HepG2 (cell line): ENCODE measurements at places on chromosomes 5 and 9. TPM values are rescaled to one million over a fixed set of nuclear protein-coding genes. Genes with fewer than 3 reads are reported as not detected.

PTCH1 gene
- 2.6 and 2.8 TPM in 2 replicates for total RNA-seq

- H3K27me3 ChIP-seq: no peaks in the 10 kb centered on the region
- no peak for DNase-seq
- H3K4me3 ChIP-seq: no peak overlapping the region
- H3K4me1 ChIP-seq: peaks cover 12% of the 10 kb centered on the region
Measured at GRCh38 chr5:56299212-56299611, 66.1 kb upstream of the ANKRD55 start.

GPR150 gene
- not detected in 2 replicates for total RNA-seq

- H3K27ac ChIP-seq: no peak overlapping the region
- H3K36me3 ChIP-seq: peaks cover 3% of the 10 kb centered on the region
- DNase-seq: no peak
- H3K4me3 ChIP-seq: no peak overlapping the region
- no peaks in the 10 kb centered on the region for H3K27me3 ChIP-seq
Measured at GRCh38 chr5:132629230-132629944, 28.6 kb upstream of the IL13 start.

PTPRD gene
- total RNA-seq: 0.35 TPM in 1 of 2 replicates, not detected in the other

DNA sequence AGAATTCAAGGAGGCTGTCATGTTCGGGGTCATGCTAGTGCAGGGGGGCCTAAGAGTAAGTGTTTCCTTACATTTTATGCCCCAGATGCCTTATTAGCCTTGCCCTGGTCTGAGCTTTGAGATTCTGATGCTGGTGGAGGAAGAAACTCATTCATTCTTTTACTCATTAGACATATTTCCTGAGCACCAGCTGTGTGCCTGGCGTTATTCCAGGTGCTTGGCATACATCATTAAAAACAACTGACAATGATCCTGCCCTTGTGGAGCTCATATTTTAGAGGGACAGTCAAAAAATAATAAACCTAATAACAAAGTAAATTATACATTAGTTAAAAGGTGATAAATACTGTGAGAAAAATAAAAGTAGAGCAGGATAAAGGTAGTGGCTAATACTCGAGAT is 138.9 kb upstream of the SGCD start:
- no peak overlapping the region for H3K4me3 ChIP-seq
- no peaks in the 10 kb centered on the region for H3K36me3 ChIP-seq
- no peak overlapping the region for H3K27ac ChIP-seq
- H3K27me3 ChIP-seq: no peaks in the 10 kb centered on the region
- no peaks in the 10 kb centered on the region for H3K4me1 ChIP-seq

IFNA21 gene
- not detected in 2 replicates for total RNA-seq

GRCh38 chr9:132166599-132166998 is 4.7 kb downstream of the NTNG2 start:
- no peak for DNase-seq
- H3K36me3 ChIP-seq: no peaks in the 10 kb centered on the region
- no peak overlapping the region for H3K27ac ChIP-seq
- peaks cover 7% of the 10 kb centered on the region for H3K4me1 ChIP-seq

- no peaks in the 10 kb centered on the region for H3K36me3 ChIP-seq
- DNase-seq: no peak
- no peaks in the 10 kb centered on the region for H3K4me1 ChIP-seq
- H3K27me3 ChIP-seq: no peaks in the 10 kb centered on the region
- H3K4me3 ChIP-seq: no peak overlapping the region
Measured at GRCh38 chr5:92775711-92776615, 805.1 kb downstream of the NR2F1-AS1 start.

- no peak overlapping the region for H3K4me3 ChIP-seq
- DNase-seq: no peak
- no peaks in the 10 kb centered on the region for H3K27me3 ChIP-seq
- no peak overlapping the region for H3K27ac ChIP-seq
- 0 out of 2 replicates have a peak, but pooled peaks cover 11% of the 10 kb centered on the region for H3K4me1 ChIP-seq
- no peaks in the 10 kb centered on the region for H3K36me3 ChIP-seq
Measured at GRCh38 chr9:92739346-92739970, 25.2 kb downstream of the BICD2 start.

WNT8A gene
- not detected in 2 replicates for total RNA-seq

DMGDH gene
- 4.6 and 7.9 TPM in 2 replicates for total RNA-seq

DNA sequence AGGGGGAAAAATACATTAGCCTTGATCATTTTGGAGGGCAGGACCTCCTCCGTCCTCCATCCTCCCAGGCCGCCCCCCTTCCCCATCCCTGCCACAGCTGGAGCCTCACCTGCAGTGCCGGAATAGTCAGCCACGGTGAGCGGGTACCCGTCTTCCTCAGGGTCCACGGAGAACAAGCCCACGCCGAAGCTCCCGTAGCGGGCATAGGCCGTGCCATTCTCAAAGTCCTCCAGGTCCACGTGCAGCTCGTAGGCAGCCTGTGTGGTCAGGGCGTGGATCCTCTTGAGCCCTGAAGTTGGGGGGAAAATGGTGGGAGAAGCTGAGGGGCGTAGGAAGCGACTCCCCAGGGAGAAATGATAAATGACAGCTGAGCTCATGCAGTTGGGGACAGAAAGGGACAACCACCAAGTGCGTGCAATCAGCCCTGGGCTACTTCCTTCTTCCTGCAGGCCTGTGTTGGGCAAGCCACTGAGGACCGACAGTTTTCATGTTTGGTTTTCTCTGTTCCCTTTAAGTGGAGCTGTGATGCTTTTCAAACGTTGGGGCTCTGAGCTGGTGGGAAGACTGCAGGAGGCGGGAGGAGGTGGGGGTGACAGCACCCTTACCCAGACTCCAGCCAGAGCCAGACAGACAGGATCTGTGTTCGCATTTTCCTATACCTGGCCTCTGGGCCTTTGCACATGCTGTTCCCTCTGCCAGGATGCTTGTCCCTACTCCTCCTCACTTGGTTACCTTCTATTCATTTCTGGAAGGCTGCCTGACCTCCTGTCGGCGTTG is 8.7 kb upstream of the QRFP start:
- H3K4me1 ChIP-seq: peaks cover 18% of the 10 kb centered on the region
- no peaks in the 10 kb centered on the region for H3K36me3 ChIP-seq
- H3K4me3 ChIP-seq: no peak overlapping the region
- peaks cover 90% of the 10 kb centered on the region; the same call in 2 of the 3 replicates for H3K27me3 ChIP-seq
- DNase-seq: no peak

DNA sequence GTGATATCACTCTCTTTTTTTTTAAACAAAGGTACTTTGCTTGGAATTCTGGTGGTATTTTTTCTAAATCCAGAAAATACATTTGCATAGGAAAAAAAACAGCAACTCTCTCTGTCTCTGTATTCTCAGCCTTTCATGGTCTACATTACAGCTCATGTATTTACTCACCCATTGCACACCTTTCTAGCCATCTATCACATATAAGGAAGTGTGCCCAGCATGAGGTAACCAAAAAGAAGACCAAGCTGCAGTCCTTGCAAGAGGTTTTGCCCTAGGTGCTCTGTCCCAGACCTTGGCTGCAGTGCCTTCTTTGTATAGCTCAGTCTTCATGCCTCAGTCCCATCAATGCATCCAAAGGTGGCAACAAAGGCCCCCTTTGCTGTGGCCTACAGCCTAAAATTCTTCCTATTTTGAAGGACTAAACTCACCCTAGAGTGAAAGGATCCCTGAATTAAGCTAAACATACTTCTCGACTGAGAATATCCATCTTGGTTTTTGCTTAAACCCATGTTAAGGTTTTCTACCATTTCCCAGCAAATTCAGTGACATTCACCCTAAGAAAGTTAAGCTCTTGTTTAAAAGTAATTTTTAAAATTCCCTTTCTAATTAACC is 446.4 kb downstream of the KIF4B start:
- H3K27ac ChIP-seq: peak overlapping the region; percentile 91
- H3K36me3 ChIP-seq: no peaks in the 10 kb centered on the region
- no peaks in the 10 kb centered on the region for H3K27me3 ChIP-seq
- peak; percentile 12 for DNase-seq
- no peak overlapping the region for H3K4me3 ChIP-seq
